GM12878 (cell line): ENCODE measurements at places on chromosomes 5 and 9. TPM values are rescaled to one million over a fixed set of nuclear protein-coding genes. Genes with fewer than 3 reads are reported as not detected.
A peak's percentile ranks its signal among the peaks of the same experiment; 100 is the strongest.

DNA sequence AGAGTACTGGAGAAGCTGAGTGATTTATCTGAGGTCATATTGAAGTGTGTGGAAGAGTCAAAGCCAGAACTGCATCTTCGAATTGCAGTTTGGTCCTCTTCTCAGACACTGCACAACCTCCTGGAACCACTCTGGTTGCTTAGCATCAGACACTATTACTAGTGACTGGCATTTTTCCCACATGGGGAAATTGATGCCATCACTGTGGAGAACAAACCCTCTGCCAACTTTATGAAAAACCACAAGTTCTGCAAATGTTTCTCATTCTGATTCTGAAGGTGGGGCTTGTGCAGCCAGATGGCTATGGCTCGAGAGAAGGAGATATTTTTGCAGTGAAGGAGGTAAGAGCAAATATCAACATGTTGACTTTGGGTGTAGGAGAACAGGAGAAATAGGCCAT lies 67.2 kb downstream of the KCTD16 start:
- DNase-seq, result no peak

DNA sequence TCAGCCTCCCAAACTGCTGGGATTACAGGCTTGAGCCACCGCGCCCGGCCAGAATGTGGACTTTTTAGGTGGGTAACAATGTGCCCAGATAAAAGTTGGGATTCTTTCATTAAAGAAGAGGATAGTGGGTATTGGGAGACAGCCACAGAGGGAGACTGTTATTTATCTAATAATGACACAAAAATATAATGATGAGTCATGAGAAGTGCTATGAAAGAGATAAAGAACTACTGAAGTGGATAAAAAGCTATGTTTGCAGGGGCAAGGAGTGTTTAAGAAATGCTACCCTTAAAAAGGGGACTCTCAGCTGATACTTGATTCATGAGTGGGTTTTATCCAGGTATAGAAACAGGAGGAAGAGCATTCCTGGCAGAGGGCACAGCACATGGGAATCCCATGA lies 143.6 kb upstream of the ERCC6L2 start:
- DNase-seq, result no peak

DNA sequence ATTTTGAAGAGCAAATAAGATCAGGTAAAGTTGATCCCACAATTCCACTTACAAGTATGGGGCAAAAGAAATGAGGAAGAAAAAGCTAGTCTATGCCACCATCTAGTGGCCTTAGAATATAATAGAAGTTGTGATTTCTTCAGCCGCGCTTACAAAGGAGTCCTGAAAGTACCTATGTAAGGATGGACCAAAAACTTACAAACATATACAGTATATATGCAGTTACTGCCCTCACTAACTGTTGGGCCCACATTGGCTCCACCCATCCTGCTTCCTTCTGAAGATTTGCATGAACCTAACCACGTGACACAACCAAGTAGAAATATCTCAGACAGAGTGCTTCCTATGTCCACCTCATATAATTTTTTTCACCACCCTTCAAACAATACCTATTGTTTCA lies 11.7 kb upstream of the OR13D1 start:
- DNase-seq, result peak; percentile 7

- no peak for DNase-seq
Measured at GRCh38 chr9:127214421-127215267, 49.9 kb upstream of the GARNL3 start.

GRCh38 chr9:69121155-69122081 lies 52.7 kb upstream of the TJP2 start:
- no peak for DNase-seq

DNA sequence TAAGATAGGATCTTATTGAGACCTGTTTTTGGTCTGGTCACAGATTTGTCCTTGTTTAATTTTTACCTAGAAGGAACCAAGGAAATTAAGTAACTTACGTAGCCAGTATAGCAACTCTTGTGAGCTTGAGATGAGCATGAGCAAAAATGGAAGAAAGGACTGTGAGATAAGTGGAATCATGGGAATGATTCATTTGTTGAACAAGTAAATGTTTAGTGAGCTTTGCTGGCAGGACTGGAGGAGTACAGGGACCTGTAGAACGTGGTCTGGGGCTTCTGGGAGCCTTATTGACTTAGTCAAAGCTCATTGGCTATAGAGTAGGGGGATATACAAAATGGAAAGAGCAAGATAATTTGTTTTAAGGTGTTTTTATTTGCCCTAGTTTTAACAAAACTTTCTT lies 3.0 kb downstream of the RAD23B start:
- no peak for DNase-seq

- peak; percentile 84 for DNase-seq
Measured at GRCh38 chr9:97510797-97511654, 9.6 kb downstream of the TMOD1 start.

GRCh38 chr5:118326481-118327045 lies 661.8 kb downstream of the DTWD2 start:
- DNase-seq, result no peak

The CDX1 gene
- total RNA-seq, result not detected in 2 replicates

The FBXL7 gene
- total RNA-seq, result 0.40 and 0.44 TPM in 2 replicates

The FAM221B gene
- not detected in 2 replicates for total RNA-seq
